GM20000 (cell line): ENCODE measurements at places on chromosomes 7 and 10.

- no peak for DNase-seq
These were observed 10.2 kb upstream of the ZFYVE27 start for GRCh38 chr10:97726636-97727178.

- DNase-seq: no peak
These were observed 457.1 kb downstream of the TYW1 start for GRCh38 chr7:67453580-67454380.

- DNase-seq: peak; percentile 23
These were observed 45.8 kb upstream of the PRSS58 start for GRCh38 chr7:142303650-142304049.

DNA sequence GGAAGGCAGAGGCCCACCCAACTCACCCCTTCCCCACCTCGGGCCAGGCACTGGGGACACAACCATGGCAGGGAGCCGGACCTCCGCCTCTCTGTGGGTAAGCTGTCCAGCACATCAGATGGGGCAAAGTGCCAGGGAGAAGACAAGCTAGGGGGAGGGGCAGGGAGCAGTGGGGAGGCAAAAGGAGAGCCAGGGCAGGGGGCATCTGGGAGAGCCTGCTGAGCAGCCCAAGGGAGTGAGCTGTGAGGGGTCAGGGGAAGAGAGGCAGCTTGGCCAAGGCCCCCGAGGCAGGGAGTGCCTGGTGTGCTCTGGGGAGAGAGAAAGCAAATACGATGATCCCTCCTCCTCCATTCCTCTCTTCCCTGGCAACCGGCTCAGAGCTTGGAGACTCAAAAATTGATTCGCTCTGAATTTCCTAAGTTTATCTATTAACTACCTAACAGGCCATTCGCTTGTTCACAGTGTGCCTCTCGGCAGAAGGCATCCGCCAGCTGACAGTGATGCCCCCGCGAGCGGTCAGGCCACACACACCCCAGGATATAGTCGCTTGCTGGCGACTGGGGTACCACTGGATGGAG lies 4.5 kb downstream of the CAMK2B start:
- no peak for DNase-seq

DNA sequence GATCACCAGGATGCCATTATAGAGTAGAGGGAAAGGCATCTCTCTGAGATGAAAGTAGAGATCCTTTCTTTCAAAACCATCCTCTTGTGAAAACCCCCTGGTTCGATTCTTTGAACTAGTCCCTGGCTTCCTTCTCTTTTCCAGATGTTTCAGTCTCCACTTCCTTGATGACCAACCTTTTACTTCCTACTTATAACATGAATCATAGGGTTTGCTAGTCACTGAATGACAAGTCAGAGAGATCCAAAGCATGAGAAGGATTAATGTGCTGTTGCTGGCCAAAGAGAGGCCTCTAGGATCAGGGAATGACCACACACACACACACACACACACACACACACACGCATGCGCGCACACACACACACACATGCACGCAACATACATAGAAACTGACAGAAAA lies 161.1 kb upstream of the FRMD4A start:
- no peak for DNase-seq

GRCh38 chr10:69366738-69367137 lies 50.0 kb downstream of the TACR2 start:
- DNase-seq: no peak

GRCh38 chr7:7257899-7258692 lies 75.8 kb downstream of the C1GALT1 start:
- peak; percentile 61 for DNase-seq

GRCh38 chr10:78781251-78781913 lies 287.4 kb upstream of the ZMIZ1 start:
- DNase-seq: no peak

DNA sequence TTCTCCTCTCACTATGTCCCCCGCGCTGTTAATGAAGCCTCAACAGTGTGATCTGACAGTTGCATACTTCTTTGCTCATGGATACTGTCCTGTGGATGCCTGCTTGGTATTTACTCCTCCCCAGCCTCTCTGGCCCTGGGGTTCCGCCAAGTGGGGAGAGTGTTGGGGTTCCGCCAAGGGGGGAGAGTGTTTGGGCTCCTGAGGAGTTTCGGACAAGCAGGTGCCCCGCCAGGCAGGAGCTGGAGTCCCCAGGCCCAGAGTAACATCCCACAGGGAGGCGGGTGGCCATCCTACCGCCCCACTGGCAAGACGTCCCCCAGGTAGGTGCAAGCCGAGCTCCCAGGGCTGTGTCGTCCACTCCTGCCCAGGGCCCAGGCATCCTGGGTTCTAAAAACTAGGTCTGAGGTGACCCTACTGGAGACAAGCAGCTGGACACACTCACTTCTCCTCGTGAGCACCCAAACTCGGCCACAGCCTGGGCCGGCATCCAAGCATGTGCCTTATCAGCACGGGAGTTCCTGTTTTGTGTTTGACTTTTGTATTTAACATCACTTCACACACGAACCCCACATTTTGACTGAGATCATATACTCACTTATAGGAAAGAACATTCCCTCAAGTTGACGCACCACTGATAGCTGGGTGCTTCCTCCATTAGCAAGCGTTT lies 34.2 kb downstream of the CAMK2B start:
- DNase-seq: no peak

DNA sequence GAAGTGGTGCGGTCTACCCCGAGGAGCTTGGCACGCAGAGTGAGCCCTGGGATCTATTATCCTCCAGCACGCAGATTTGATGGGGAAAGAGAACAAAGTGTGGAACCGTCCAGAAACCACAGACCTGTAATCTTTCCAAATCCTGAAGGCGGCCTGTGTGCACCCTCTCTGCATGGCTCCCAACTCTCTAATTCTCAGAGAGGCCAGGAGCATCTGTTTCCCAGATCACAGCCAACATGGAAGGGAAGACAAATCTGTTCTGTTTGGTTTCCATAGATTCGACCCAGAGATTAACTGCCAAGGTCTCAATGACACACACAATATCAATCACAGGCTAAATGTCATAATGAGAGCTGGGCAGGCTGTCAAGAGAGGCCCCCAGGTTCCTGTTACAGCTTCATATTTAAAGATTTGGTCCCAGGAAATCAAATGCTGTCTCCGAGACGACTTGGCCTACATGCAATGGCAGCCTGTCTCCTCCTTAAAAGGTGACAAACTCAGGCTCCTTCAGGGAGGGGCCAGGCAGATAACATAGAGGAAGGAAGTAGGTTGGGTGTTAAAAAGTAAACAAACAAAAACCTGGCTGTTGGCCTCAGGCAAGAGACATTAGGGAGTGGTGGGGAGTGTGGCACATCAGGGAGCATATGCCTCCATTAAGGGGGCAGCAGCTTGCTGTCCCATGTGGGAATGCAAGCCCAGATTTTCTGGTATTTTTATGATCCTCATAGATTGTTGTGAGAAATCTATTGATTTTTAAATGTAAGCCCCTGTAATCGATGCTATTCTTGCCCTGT lies 48.8 kb upstream of the SAMD8 start:
- DNase-seq: no peak

DNA sequence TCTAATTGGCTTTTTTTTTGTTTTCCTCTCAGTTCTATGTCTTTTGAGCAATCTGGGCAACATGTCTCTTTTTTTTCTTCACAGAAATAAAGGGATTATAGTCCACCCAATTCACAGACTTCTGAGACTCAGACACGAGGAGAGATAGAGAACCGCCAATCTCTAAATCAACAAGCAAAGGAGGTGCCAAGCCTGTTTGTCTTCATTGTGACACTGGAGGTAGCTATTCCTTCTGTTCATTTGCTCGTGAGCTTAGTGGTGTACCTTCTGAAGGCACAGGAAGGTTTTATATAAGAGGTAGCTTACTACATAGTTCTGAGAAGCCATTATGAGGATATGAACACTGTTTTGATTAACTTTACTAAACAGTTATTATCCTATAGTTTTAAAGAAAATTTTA lies 6.1 kb downstream of the EPHB6 start:
- DNase-seq: peak; percentile 2

DNA sequence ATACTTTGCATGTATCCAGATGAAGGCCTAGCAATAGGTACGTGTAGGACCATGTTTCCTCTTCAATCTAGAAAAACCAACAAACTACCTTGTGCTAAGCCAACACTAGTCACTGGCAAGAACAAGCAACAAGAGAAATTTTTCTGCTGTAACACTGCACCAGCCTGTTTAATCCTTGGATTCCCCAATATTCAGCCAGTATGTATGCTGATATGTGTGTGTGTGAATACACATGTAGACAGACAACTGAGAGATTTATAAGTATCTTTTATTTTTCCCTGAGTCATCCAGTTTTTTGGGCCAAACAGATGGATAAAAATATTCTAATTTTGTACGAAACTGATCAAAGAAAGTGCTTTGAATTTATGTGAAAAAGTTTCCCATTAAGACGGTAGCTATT lies 26.2 kb downstream of the GLI3 start:
- DNase-seq: no peak

DNA sequence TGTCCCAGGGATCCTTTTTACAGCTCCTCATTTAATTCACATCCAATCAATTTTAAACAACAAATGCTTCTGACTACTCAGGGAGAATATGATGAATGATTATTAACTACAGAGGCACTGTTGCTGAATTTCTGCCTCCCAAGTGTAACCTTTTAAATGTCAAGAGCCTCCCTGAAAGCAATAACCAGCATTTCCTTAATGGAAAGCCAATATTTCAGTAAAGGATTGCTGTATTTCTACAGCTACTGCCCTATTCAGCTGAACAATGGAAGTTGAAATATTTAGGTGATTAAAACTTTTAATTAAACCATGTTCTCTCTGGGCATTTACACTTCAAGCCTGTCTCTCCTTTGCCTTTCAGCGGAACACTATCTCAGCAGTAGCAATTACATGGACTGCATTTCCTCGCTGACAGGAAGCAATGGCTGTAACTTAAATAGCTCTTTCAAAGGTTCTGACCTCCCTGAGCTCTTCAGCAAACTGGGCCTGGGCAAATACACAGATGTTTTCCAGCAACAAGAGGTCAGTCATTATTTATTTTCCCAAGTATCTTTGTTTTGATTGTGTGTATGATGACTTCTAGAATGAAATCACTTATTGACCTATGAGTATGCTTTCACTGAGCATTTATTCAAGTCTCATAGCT lies 304.7 kb downstream of the BICC1 start:
- DNase-seq: no peak

DNA sequence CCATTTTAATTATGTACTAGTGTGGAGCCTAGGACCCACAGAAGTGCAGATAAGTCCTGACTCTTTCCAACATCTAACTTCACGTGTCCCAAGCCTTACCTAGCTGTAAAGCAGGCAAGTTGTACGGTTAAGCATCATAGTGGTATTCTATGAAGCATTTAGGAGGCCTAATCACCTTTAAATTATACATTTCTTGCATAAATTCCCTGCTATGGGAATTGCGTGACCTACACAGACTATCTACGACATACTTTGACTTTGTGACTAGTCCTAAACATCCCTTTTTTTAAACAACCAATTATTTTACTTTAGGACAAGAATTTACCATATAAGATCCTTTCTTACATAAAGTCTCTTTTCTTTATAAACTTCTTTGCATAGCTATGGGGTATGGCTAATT lies 37.7 kb upstream of the LRGUK start:
- no peak for DNase-seq

DNA sequence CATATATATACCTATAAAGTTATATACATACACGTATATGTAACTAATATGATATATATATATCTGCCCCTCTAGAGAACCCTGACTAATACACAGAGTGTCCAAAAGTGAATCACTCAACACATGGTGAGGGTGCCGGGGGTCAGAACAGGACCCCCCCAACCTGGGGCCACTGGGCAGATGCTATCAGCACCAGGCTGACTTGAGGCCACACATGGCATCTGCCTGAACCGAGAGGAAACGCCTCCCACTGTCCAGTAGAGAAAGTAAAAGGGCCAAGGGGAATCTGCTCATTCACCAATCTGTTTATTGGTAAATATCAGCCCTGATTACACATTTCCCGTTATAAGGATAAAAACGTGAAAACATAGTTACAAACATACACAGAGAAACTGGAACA lies 218.3 kb downstream of the PTPRN2 start:
- no peak for DNase-seq

DNA sequence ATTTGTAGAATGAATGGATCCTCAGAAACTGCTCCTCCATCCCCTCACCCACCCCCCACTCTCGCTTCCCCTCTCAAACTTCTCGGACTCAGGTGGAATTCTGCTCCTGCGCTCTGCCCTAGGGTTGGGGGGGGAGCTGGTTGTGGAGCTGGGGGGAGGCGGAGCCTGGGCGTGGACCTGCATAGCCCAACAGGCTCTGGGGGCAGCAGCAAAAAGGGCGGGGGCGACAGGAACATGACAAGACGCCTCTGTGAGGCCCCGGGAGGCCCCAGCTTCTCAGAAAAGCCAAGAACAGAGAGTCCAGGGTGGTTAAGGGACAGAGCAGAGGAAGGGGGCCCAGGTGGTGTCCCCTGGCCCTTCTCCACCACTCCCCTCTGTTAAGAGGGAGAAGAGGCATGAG lies 3.5 kb downstream of the TSC22D4 start:
- DNase-seq: peak; percentile 66

DNA sequence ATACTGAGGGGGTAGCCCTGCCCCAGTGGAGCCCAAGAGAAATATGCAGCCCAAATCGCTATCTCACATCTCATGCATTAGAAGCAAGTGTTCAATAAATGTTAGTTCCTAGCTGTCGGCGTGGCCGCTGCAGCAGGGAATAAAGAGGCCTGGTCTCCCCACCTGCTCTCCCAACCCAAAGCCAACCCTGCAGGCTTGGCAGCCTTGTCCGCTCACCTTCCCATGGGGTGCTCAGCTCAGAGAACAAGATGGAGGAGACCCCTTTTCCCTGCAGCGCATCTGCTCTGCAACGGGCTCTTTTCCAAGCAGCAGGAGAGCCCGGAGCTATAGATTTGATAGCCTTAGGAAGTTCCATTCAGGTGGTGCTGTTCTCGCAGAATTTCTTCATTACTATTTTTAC lies 12.0 kb upstream of the DOCK1 start:
- DNase-seq: no peak

DNA sequence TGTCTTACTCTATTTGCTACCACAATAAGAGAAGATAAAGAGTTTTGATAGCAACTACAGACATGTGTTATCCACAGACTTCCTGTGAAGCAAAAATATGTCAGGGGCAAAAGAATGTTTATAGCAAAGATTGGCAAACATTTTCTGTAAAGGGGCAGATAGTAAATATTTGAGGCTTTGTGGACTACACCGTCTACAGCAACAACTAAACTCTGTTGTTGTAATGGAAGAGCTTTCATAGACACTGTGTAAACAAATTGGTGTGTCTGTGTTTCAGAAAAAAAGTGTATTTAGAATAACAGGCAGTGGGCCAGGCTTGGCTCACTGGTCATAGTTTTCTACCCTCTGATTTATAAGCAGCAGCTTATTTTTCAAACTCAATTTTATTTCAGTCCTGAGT lies 521.4 kb downstream of the ANKRD7 start:
- DNase-seq: no peak

DNA sequence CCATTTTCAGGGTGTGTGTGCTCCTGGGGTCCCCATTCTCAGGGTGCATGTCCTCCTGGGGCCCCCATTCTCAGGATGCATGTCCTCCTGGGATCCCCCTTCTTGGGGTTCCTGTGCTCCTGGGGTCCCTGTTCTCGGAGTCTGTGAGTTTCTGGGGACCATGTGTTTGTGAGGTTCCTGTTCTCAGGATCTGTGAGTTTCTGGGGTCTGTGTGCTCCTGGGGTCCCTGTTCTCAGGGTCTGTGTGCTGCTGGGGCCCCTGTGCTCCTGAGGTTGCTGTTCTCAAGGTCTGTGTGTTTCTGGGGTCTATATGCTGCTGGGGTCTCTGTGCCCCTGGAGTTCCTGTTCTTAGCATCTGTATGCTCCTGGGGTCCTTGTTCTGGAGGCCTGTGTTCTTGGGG lies 425.5 kb downstream of the GLRX3 start:
- DNase-seq: no peak

GRCh38 chr10:59677253-59677831 lies 32.3 kb downstream of the SLC16A9 start:
- no peak for DNase-seq
